Stimulated activated naive B cell treated with anti-CD40 and anti-IgM and Interleukin-4, amounts not matched to agents 10 μg/mL and 1 μg/mL and 100 μg/mL, for 72 hours (primary cell): ENCODE measurements at places on chromosomes 7 and 10.

GRCh38 chr10:47408606-47409005, 24.5 kb upstream of the ZNF488 start:
- no peak for DNase-seq

- no peak for DNase-seq
Measured at GRCh38 chr10:109480836-109481235, 442.5 kb downstream of the XPNPEP1 start.

- DNase-seq, result no peak
Measured at GRCh38 chr10:560314-560992, 129.0 kb downstream of the DIP2C start.

- DNase-seq, result no peak
Measured at GRCh38 chr10:129955601-129956285, 8.3 kb downstream of the EBF3 start.

- DNase-seq, result no peak
Measured at GRCh38 chr7:114649689-114650088, 235.1 kb downstream of the FOXP2 start.

- DNase-seq, result no peak
Measured at GRCh38 chr7:33705333-33705833, 200.0 kb upstream of the BMPER start.

GRCh38 chr7:158973941-158974785, 117.8 kb downstream of the DYNC2I1 start:
- DNase-seq, result no peak

DNA sequence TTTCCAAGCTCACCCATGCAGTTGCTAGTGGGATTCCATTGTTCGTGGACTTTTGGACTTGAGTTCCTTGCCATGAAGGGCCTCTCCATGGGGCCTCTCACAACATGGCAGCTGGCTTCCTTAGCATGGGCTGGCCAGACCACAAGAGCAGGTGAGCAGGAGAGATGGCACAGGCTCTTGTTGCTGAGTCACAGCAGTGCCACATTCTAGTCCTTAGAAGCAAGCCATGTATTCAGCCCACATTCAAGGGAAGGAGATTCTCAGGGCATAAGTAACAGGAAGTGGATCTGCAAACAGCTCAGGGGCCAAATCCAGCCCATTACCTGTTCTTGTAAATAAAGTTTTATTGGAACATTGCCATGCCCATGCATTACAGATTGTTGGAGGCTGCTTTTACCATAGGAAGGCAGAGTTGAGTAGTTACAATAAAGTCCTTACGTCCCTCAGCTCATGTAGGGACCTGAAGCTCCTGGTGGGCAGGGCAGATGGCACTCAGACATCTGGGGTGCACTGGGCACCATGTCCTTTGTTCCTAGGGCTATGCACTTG, 481.5 kb upstream of the FOXK1 start:
- no peak for DNase-seq

GRCh38 chr10:60978287-60979115, 34.5 kb upstream of the RHOBTB1 start:
- DNase-seq, result no peak
